Central memory CD8-positive, alpha-beta T cell (primary cell): ENCODE measurements at places on chromosomes 13 and 19.
A peak's percentile ranks its signal among the peaks of the same experiment; 100 is the strongest.

DNA sequence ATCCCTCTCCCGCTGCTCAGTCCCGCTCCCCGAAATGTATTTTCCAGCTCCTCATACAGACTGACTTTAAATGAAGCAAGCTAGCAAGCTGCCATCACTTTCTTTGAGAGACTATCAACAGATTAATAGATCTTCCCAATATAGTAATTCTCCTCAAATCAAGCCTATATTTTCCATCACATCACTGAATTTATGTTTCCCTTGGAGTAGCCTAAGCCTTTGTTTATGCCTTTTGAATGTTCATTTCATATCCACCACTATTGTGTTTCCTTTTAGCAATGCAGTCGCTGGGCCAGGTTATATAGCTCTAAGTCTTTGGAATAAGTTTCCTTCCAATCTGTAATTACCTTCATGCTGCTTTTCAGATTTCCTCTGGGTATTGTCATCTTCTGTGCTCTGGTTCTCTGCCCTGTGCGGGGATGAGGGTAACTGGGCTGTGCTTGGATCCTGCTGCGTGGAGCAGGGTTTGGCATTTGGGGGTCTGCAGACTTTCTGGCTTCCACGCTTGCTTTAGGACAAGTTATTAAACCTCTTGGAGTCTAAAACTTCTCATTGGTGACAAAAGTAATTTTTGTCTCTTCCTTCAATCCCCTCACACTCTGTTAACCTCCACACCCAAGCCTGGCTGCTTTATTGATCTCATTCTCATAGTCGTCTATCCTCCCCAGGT is 256.9 kb downstream of the DLEU7 start:
- DNase-seq, result no peak

GRCh38 chr19:1636325-1637236 is 15.8 kb downstream of the TCF3 start:
- DNase-seq, result no peak

DNA sequence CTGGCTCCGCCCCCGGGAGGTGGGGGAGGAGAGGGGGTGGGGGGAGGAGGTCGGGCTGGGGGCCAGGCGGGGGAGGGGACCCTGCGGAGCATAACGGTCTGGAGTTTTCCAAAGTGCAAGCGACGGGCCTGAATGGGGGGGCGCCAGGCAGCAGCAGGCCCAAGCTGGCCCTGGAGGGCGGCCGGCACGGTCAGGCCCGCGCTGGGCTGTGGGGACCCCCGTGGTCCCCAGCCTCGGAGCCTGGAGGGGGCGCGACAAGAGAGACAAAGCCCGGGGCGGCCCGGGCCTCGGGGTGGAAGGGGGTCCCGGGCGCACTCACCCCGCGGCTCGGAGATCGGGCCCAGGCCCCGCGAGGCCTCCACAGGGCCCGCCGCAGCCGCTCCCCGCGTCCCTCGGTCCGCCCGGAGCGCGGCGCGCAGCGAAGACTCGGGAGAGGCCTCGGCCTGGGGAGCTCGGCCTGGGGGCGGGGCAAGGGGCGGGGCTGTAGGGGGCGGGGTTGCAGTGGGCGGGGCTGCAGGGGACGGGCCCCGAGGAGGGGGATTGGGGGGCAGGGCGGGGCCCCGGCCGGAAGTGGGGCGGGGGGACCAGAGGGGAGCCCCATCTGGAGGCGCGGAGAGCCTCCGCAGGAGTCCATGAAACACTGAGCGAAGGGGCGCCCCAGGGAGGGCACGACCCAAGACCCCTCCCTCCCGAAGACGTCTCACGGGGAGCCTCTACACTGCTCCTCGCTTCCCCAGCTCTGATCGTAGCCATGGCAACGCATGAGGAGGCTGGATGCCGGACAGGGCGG is 47.6 kb downstream of the PTPRS start:
- no peak for DNase-seq

DNA sequence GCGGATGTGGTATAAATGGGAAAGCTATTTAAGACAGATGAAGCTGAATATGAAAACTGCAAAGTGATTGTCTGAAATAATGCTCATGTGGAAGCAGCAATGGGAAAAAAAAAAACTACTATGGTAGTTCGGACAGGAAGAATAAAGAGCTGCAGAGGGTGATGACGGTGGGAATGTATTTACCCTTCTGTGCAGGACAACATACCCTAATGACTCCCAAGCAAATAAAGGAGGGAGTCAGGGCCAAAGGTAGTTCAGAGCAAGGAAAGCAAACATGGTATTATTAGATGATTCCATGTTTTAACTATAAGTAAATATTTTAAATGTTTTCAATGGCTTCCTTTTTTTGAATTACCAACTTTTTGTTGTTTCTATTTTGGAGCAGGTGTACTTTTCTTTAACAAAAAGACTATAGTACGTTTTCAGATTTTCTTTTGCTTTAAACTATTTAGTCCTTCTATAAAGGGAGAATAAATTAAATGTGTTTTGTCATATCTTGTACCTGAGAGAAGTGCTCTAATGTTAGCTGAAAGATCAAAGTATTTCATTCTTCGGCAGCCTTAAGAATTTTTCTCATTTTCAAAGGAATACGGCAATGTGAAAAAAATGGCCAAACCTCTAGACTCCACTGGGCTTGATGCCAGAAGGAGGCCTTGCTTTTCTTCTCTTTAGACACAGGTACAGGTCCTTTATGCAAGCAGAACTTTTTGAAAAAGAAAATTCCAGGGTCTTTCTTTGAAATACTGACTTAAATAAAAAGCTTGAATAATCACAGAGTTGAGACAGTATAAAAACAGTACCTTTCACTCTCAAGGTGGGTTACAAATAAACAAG is 67.8 kb upstream of the ZDHHC20 start:
- no peak for DNase-seq

DNA sequence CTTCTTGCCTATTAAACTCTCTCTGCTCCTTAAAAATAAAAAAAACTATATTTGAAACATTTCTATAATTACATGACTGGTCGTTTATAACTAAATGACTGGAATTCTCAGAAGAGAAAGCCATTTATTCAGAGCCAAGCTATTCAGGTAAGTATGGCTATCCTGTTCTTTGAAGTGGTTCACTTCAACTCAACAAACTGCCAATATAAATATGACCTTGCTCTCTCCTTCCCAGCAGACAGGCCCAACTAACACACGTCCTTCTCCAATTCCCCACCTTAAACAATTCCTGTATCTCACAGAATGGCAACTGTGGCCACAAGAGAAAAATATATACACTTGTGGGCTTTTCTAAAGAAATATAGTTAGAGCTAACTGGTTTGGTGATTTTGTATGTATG is 153.9 kb downstream of the MIPEP start:
- no peak for DNase-seq

DNA sequence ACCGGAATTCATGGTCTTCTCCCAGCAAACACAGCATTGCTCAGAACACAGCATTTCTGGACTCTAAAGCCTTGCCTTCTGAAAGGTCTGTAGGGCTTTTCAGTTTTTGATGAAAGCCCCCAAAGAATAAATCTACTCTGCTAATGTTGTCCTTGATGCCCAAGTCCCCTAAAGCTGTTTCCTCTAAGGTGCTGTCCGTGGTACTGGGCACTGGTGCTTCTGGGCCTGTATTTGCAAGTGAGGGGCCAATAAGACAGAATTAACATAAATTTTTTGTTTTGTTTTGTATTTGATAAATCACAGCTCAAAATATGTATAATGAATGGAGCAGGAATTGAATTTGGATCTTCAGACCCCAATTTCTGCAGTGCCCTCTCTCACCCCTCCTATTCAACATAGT is 12.1 kb upstream of the LGALS13 start:
- DNase-seq, result no peak

DNA sequence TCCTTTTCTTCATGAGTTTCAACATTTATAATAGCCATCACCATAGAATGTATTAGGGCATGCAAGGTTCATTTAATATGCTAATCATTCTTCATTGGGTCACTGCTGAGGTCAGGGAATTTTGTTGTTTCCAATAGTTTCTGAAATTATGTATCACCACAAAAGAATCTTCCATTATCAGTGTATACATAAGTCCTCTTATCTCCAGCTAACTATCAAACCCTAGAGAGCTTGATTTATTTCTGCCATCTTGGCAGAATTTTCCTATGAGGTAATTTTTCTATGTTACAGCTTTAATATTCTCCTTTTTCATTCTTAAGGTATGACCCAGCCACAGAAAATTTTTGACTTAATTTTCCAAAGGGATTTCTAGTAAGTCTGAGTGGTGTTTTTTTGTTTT is 415.0 kb upstream of the SLITRK1 start:
- no peak for DNase-seq

DNA sequence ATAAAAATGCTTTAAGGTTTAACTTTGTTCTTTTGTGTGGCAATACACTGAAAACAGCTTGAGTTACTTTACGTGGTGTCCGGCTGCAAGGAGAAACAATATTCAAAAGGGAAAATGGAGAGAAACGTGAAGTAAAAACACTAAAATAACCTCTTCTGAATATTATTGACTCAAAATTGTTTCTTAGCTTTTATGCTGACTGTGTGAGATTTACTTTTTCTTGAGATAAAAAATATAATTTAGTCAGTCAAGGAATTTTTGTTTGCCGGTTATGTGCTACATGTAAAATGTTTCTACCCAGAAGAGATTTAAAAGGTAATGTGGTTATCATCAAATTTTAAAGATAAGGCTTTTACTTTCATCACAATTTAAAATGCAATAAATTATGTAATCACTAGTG is 200.6 kb upstream of the GPC6 start:
- DNase-seq, result no peak

DNA sequence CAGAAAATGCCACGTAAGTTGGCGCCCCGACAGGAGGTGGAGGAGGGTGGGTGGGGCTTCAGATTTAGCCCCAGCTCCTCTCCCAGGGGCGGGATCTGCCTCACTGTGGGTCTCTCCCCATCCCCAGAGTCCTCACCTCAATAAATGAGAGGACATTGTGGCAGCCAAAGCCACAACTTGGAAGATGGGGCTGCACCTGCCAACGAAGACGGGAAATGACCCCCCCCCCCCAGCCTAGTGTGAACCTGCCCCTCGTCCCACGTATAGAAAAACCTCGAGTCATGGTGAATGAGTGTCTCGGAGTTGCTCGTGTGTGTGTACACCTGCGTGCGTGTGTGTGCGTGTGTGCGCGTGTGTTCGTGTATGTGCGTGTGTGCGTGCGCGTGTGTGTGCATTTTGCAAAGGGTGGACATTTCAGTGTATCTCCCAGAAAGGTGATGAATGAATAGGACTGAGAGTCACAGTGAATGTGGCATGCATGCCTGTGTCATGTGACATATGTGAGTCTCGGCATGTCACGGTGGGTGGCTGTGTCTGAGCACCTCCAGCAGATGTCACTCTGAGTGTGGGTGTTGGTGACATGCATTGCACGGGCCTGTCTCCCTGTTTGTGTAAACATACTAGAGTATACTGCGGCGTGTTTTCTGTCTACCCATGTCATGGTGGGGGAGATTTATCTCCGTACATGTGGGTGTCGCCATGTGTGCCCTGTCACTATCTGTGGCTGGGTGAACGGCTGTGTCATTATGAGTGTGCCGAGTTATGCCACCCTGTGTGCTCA is 1.5 kb upstream of the TRAPPC5 start:
- peak; percentile 42 for DNase-seq

DNA sequence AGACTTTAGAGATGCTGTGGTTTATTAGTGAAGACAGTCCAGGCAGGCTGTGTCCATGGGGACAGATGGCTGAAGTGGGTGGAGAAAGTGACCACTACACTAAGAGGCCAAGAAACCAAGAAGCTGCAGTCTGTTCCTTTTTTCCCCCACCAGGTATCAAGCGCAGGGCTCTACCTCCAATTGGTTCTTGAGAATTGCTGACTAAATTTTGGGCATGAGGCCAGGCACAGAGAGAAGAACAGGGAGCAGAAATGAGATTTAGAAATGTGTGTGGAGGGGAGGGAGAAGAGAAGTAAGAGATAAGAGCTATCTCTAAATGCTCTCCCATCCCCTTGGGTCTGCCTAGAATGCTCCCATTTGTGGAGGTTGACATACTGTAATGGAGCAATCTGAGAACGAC is 12.3 kb upstream of the CYSLTR2 start:
- DNase-seq, result no peak

GRCh38 chr13:78370231-78370630 is 233.1 kb downstream of the POU4F1 start:
- no peak for DNase-seq

- peak; percentile 68 for DNase-seq
Observed at GRCh38 chr19:14479975-14480699, 5.0 kb upstream of the PTGER1 start.

- no peak for DNase-seq
Observed at GRCh38 chr19:41940731-41941409, 12.6 kb upstream of the ERFL start.

GRCh38 chr13:47457626-47458025 is 543.4 kb downstream of the SUCLA2 start:
- DNase-seq, result no peak

DNA sequence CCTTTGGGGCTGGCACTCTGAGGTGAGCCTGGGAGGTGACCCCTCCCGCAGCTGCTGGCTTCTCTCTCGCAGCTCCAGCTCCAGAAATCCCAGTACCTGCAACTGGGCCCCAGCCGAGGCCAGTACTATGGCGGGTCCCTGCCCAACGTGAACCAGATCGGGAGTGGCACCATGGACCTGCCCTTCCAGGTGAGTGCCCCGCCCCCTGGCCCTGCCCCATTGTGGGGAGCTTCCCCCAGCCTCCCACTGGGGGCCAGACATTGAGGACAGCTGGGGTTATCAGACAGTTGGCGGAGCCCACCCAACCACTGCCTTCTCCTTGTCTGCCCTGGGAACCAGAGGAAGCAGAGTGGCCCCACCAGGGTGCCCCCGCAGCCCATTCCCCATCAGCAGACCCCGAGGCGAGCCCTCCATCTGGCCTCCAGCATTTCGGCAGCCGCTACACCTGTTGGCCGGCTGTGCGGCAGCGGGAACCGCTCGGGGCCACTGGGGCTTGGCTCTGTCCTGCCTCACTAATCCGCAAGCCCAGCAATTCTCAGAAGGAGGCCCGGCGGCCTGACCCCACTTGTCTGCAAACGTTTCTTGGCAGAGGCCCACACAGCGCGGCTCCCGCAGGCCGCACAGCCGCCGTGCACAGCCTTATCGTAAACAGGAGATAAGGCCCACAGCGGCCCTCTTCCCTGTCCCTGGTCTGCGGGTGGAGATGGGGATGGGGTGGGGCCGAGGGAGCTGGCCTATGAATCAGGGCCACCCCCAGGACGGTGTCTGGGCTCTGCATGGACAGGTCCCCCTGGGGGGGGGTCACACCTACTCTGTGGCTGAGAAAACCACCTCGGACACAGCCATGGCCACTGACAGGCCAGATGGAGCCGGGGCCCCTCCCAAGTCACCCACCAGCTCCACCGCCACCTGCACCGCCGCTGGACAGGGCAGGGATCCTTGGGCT is 48.0 kb downstream of the COMP start:
- DNase-seq, result no peak
